ENCODE measurements at places on chromosomes 12 and 14.

DNA sequence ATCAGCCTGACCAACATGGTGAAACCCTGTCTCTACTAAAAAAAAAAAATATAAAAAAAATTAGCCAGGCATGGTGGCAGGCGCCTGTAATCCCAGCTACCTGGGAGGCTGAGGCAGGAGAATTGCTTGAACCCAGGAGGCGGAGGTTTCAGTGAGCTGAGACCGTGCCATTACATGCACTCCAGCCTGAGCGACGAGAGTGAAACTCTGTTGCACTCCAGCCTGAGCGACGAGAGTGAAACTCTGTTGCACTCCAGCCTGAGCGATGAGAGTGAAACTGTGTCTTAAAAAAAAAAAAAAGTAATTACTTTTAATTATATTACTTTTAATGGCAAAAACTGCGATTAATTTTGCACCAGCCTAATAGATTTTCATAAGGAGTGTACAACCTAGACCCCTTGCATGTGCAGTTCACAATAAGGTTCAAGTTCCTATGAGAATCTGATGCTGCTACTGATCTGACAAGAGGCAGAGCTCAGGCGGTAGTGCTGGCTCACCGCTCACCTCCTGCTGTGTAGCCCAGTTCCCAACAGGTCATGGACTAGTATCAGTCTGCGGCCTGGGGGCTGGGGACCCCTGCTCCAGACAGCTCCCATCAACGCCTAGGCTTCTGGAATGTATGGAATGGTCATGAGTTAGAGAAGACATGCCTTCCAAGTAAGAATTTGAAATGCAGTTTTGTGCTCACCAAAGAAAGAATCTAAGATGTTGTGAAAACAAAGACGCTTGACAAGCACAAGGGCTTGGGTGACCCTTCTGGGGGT lies 10.1 kb downstream of the LTB4R start:
- DNase-seq, result no peak

GRCh38 chr14:65588426-65589140 lies 176.1 kb downstream of the FUT8 start:
- no peak for DNase-seq

DNA sequence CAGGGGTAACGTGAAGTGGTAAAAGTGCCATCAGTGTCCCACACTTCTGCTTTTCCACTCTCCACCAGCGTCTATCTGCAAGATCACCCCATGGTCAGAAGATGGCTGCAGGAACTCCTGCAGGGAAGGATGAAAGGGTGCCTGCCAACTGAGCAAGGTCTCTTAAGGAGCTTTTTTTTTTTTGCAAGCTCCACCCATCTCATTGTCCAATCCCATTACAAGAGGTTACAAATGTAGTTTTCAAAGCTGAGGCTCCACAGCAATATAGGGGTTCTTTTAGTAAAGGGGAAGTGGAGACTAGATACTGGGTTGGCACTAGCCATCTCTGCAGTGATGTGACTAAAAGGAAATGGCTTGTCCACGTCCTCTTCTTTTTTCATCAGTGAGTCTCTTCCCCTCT lies 5.9 kb upstream of the BHLHE41 start:
- DNase-seq, result no peak

DNA sequence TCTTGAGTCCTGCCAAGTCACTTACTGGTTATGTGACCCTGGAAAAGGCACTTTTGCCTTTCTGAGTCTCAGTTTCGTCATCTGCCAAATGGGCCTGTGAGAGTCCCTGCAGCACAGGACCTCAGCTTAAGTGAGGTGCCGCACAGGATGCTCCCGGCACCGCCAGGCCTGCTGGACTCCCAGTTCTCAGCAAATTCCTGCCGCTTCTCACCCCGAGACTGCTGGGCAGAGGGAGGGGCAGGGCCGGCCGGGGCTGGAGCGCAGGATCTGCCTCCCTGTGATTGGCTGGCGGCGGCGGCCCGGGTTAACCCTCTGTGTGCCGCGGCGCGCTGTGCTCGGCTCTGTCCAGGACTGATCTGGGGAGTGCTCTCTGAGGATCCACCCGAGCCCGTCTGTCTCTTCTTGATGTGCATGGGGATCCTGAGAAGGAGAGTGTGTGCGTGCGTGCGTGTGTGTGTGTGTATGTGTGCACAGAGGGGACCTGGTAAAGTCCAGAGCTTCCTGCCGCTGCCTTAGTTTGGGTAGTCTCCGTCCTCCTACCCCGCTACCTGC lies 8.6 kb downstream of the SETD1B start:
- peak; percentile 80 for DNase-seq

DNA sequence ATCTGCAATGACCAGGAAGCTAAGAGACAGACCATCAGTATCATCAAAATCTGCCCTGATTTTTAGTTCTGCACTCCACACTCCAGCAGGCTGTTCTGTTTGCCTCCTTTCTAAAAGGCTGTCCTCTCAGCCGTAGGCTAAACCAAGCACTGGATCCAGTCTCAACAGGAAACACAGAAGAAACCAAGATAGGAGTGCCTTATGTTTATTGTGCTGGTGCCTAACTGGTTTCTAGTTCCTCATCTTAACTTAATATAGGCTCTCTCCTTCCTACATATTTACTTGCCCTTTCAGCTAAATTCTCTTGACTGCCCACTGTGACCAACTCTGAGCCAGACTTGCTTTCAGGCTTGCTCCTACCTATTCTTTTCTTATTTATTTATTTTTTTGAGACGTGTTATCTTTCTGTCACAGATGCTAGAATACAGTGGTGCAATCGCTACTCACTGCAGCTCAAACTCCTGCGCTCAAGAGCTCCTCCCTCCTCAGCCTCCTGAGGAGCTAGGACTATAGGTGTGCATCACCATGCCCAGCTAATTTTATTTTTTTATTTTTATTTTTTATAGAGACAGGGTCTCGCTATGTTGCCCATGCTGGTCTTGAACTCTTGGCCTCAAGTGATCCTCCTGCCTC lies 30.8 kb downstream of the GALNT4 start:
- DNase-seq, result no peak

DNA sequence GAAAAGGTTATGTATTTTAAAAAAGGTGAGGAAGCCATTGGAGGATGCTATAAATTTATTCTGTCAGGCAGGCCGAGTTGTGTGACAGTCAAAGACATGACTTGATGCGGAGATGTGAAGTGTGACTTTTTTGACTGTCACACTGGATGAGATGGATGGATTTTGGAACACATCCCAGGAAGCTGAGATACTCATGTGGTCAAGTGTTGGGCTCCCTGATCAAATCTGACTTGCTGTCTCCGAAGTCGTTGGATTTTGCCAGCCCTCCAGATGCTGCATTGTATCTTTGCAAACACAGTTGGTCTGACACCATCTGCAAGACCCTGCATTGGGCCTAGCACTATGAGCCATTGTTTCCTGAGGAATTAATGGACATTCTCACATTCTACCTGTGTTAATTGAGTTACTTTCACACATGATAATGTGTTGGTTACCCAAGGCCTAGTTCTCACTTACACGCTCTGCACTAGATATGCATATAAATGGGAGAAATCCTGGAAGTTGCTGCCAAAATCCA lies 204.0 kb upstream of the PRKD1 start:
- no peak for DNase-seq

GRCh38 chr14:89858089-89858488 lies 96.4 kb downstream of the EFCAB11 start:
- DNase-seq, result no peak

GRCh38 chr12:60101715-60102114 lies 505.9 kb downstream of the SLC16A7 start:
- DNase-seq, result no peak

- DNase-seq, result no peak
Observed at GRCh38 chr12:68237078-68237477, 11.5 kb upstream of the IL26 start.

All from mesothelial cell of epicardium (in vitro differentiated cells).